ENCODE measurements at places on chromosomes 16 and 17.

- DNase-seq: no peak
These were observed 1.5 kb downstream of the MGAT5B start for GRCh38 chr17:76869496-76870376.

- DNase-seq: no peak
These were observed 469.3 kb downstream of the TOX3 start for GRCh38 chr16:52077607-52078006.

DNA sequence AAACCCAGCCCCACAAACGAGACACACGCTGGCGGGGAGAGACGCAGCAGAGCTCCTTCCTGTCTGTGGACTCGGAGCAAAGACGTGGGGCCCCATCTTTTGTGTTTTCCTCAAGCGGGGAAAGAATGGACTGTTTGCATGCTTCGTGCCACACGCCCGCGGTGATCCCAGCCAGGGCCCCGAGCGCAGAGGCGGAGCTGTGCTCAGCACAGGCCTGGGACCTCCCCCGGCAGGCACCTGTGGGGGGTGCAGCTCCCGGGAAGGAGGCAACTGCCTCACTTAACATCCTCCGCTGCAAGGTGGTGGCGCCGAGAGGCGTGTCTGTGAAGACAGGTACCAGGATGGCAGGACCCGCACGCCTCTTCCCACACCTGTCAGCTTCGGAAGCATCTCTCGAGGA, 19.1 kb downstream of the TRARG1 start:
- DNase-seq: no peak

DNA sequence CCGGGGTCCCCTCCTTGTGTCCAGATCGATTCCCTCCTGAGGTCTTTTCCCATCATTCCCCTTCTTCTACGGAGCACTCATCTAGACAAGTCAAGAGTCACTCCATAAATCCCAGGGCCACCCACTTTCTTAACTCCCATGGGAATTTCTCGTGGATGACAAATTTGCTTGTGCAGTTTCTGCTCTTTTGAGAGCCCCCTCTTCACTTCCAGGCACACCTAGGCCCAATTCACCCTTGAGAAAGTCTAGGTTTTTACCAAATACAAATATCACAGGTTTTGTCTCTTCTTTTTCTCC, 522 bp upstream of the POLDIP2 start:
- DNase-seq: no peak

DNA sequence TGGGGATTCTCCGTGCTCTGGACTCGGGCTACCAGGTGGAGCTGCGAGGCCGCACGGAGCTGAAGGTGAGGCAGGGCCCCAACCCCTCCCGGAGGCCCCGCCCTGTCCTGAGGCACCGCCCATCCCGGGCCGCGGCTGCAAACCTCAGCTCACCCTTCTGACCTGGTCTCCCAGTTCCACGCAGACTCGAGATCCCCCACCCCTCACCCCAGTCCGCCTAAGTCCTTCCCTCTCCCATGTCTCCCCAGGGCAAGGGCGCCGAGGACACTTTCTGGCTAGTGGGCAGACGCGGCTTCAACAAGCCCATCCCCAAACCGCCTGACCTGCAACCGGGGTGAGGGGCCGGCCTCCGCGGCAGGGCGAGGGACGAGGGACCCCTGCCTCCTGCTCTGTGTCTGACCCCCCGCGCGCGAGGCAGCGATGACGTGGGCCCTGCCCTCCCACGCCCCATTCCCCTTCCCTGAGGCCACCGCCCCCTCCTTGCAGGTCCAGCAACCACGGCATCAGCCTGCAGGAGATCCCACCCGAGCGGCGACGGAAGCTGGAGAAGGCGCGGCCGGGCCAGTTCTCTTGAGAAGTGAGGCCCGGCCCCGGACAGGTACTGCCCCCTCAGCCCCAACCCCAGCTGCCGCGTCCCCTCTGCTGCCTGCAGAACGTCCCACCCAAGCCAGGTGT, 13.7 kb downstream of the GUCY2D start:
- DNase-seq: no peak

DNA sequence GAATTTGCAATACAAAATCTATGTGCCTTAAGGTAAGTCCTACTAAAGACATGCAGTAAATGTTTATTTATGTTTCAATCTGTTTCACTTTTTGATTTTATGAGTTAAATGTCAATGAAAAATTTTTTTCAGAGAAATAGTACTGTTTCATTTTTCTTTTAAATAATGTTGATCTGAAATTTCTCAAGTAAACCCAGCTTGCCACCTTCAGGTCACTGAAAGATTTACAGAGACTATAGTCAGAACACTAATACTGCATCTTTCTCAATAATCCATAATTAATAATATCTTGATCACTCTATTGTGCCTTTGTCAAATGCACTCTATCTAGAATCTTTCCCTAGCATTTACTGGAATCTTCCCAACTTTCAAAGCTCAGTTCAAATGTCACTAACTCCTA, 6.5 kb upstream of the DHX40 start:
- DNase-seq: no peak

DNA sequence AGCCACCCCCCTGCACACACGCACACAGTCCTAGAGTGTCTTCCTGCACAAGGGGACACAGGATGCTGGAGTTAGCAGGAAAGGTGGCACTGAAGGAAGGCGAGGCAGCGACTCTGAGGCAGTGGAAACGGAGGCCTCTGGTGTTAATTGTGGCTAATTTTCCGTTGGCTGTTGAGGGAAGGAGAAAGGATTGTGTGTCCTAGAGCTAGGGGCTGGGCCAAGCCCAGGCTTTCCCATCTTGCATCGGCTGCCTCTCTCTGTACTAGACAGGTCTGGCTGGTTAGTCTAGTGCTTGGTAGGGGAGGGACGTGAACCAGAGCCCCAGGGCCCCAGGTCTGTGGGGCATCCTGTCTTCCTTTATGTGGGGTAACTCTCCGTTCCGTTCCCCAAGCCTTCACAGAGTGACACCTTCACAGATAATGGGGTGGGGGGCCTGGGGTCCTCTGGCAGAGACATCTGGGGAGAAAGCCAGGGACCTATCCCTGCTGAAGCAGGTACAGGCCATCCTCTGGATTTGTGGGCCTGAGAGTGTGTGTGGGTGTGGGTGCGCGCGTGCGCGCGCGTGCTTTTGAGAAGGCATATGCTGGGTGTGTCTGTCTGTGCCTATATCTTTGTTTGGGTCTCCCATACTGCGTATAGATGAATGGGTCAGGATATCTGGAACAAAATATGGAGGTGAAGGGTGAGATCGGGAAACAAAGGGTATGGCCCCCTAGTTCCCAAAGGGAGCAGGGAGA, at the start of gene CHD3:
TSS of gene CHD3 (plus strand) at position 606 of the 737 bp plus-strand sequence. CDS start 212 bp downstream, outside the sequence.
- no peak for DNase-seq

DNA sequence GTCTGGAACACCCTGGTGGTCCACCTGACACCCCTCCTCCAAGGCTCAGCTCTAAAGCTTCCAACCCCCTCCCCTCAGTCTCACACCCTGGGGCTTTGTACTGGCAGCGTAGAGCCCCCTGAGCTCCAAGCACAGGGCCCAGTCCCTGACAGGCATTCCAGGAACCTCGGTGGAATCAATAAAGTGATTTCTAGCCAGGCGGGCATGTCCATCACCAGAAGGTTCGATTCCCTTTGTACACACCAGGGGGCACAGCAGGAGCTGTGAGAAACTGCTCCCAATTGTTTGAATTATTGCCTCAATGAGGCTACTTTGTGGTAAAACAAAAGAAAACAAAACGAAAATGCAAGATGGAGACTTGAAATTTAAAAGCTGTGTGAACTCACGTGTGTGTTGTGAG, 51.8 kb downstream of the SMPD3 start:
- no peak for DNase-seq
